ENCODE measurements at places on chromosomes 16 and 17. TPM values are rescaled to one million over a fixed set of nuclear protein-coding genes. Genes with fewer than 3 reads are reported as not detected.

The DNAH3 gene
- total RNA-seq = 0.09 TPM

DNA sequence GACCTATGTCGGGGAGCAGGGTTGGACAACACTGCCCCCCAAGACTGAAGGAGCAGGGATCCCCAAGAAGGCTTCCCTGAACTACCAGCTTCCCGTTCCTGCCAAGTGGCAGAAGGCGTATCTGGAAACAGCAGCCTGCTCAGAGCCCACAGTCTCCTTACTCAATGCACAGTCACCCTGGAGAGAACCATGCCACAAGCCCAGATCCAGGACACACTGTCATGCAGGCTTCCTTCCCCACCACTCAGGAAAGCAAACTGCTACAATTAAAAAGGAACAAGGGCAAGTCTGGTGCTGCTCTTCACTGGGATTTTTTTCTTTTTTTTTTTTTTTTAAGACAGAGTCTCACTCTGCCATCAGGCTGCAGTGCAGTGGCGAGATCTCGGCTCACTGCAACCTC lies 8.2 kb downstream of the WDR45B start:
- no peaks in the 10 kb centered on the region for H3K4me1 ChIP-seq
- H3K27me3 ChIP-seq = no peaks in the 10 kb centered on the region
- H3K4me3 ChIP-seq = no peak overlapping the region
- peaks cover 11% of the 10 kb centered on the region for H3K36me3 ChIP-seq
- H3K27ac ChIP-seq = no peak overlapping the region

The CIBAR2 gene
- not detected for total RNA-seq

The TOX3 gene
- 1.7 TPM for total RNA-seq

DNA sequence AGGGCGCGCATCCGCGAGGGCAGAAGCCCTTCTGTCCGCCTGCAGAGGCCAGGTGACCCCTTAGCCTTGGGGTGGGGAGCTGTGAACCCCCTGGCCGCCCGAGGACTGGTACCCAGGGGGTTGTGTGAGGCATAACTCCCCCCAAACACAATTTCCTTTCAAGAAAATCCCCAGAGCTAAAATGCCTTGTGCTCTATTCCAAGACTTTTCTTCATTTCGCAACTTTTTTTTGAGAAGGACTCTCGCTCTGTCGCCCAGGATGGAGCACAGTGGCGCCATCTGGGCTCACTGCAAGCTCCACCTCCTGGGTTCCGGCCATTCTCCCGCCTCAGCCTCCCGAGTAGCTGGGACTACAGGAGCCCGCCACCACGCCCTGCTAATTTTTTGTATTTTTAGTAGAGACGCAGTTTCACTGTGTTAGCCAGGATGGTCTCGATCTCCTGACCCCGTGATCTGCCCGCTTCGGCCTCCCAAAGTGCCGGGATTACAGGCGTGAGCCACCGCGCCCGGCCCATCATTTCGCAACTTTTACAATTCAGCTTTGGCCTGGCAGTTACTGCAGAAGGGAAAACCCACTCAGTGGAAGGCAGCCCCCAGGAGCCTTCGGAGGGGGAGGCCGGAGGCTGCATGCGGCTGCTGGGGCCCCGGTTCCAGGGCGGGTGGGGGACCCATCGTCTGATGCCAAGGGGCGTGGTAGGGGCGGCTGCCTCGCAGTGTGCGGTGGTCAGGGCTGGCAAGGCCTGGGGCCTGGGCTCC lies 963 bp upstream of the APRT start:
- H3K4me3 ChIP-seq = peak overlapping the region; percentile 62
- H3K36me3 ChIP-seq = no peaks in the 10 kb centered on the region
- no peak for DNase-seq

- DNase-seq = no peak
- H3K4me1 ChIP-seq = no peaks in the 10 kb centered on the region
- H3K4me3 ChIP-seq = no peak overlapping the region
- no peaks in the 10 kb centered on the region for H3K36me3 ChIP-seq
These were observed 8.2 kb upstream of the COL1A1 start for GRCh38 chr17:50209472-50210239.

GRCh38 chr17:28532050-28532960 lies 20.1 kb downstream of the UNC119 start:
- no peaks in the 10 kb centered on the region for H3K27me3 ChIP-seq
- no peaks in the 10 kb centered on the region for H3K36me3 ChIP-seq
- H3K4me3 ChIP-seq = no peak overlapping the region
- H3K4me1 ChIP-seq = peaks cover 9% of the 10 kb centered on the region

DNA sequence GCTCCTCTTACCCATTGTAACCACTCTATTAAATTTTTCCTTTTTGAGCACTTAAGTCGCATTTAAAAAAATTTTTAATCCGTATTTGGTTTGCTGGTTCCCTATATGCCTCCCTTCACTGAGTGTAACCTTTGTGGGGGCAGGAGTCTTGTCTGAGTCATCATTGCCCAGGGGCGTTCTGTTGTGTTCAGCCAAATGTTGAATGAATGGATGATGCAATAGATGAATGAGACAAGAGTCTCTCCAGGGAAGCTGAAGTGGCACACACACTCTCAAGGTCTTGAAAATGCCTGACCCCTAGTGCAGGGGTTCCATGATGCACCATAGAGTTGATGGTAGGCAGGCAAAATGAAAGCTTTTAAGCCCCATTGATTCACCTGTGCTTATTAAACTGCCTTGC lies 123.0 kb upstream of the RBFOX1 start:
- no peak overlapping the region for H3K27ac ChIP-seq
- no peak for DNase-seq
- H3K27me3 ChIP-seq = no peaks in the 10 kb centered on the region

GRCh38 chr17:79623786-79624717 lies 13.2 kb upstream of the RBFOX3 start:
- H3K27me3 ChIP-seq = no peaks in the 10 kb centered on the region
- H3K27ac ChIP-seq = no peak overlapping the region
- no peaks in the 10 kb centered on the region for H3K4me1 ChIP-seq
- no peak overlapping the region for H3K4me3 ChIP-seq

The SCNN1G gene
- 11.1 TPM for total RNA-seq

The MT1H gene
- 10.5 TPM for total RNA-seq

DNA sequence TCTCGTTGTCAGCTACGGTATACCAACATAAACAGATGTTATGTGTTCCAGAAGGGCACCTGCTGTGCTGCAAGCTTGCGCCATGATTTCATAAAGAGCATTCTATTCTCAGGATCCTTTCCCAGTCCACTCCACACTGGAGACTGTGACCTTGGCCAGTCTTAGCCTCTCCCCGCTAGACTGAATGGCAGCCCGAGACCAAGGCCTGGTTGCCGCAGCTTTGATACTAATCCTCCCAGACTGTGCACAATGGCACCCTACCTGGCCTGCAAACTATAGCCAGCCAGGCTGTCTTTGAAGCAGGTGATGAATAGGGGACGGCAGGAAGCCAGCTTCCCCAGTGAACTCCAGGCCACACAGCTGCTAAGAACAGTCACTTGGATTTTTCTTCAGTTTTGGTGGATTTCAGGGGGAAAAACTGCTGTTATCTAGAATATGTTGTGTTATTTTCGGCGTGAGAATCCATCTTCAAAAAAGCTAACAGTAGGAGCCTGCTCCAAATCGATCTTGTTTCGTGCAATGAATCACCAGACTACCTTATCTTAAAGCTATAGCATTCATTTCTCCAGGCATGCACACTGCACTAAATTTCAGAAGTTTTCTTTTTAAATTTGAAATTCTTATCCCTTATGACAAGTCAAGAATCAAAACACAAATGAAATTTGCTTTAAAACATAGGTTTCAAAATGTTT lies 289.0 kb downstream of the CEP112 start:
- DNase-seq = no peak
- H3K36me3 ChIP-seq = no peaks in the 10 kb centered on the region
- no peaks in the 10 kb centered on the region for H3K27me3 ChIP-seq
- no peak overlapping the region for H3K27ac ChIP-seq
- H3K4me1 ChIP-seq = no peaks in the 10 kb centered on the region

DNA sequence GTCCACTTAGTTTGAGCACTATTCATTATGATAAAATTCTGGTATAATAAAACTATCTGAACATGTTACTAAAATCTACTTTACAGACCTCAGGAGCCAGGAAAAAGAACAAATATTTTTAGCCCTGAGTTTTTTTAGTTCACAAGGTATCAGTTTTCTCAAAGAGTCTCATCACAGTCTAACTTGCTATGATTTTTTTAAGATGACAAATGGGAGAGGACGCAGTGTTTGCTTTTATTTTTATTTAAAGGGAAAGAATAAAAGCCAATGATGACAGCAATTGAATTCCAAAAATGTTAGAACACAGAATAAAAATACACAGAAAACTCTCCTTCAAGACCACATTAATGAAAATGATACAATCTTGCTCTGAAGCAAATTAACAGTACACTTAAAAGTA lies 7.4 kb downstream of the MED13 start:
- H3K27me3 ChIP-seq = no peaks in the 10 kb centered on the region
- no peaks in the 10 kb centered on the region for H3K36me3 ChIP-seq
- H3K4me3 ChIP-seq = no peak overlapping the region
- H3K4me1 ChIP-seq = no peaks in the 10 kb centered on the region
- H3K27ac ChIP-seq = no peak overlapping the region

The ARL17B gene
- total RNA-seq = 20.1 TPM

The ORMDL3 gene
- 91.6 TPM for total RNA-seq

DNA sequence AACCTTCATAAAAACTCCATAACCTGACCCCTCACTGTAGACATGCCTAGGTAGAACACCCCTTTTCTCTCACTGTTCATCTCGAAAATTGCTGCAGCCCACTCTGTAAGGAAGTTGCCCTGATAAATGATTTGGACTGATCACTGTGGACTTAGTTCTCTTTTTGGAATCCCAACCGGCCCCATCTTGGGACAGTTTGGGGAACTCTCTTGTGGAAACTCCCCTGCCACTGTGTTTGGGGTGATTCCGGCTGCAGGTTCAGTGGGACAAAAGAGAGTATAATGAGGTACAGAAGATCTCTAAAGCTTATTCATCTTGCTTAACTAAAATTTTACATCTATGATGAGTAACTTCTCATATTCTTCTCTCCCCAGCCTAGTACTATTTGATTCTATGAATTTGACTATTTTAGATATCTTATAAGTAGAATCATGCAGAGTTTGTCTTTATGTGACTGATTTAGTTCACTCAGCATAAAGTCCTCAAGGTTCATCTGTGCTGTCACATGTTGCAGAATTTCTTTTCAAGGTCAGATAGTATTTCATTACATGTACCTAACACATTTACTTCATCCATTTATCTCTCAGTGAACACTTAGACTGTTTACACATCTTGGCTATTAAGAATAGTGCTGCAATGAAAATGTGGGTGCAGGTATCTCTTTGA lies 84.9 kb downstream of the ABCA8 start:
- H3K27me3 ChIP-seq = no peaks in the 10 kb centered on the region
- no peak for DNase-seq
- H3K4me1 ChIP-seq = no peaks in the 10 kb centered on the region
- no peak overlapping the region for H3K4me3 ChIP-seq
- H3K36me3 ChIP-seq = no peaks in the 10 kb centered on the region
- no peak overlapping the region for H3K27ac ChIP-seq

The MED31 gene
- 8.3 TPM for total RNA-seq

DNA sequence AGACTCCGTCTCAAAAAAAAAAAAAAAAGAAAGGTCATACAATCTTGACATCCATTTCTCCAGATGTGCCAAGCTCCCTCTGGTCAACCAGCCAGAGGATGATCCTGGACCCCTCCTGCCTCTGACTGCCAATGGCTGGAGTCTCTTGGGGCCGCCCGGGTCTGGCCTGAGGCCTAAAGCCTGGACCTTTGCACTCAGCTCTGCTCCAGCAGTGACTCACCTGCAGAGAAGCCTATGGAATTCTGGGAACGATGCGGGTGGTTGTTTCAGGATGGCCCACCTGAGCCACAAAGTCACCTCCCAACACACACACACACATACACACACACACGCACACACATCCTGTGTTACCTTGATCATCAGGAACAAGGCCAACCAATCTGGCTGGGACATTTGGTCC lies 64.0 kb upstream of the DNAH17 start:
- H3K4me3 ChIP-seq = no peak overlapping the region
- no peak for DNase-seq
- H3K27ac ChIP-seq = no peak overlapping the region
- H3K27me3 ChIP-seq = no peaks in the 10 kb centered on the region
- H3K4me1 ChIP-seq = no peaks in the 10 kb centered on the region
- no peaks in the 10 kb centered on the region for H3K36me3 ChIP-seq

The SEC14L1 gene
- 175 TPM for total RNA-seq

DNA sequence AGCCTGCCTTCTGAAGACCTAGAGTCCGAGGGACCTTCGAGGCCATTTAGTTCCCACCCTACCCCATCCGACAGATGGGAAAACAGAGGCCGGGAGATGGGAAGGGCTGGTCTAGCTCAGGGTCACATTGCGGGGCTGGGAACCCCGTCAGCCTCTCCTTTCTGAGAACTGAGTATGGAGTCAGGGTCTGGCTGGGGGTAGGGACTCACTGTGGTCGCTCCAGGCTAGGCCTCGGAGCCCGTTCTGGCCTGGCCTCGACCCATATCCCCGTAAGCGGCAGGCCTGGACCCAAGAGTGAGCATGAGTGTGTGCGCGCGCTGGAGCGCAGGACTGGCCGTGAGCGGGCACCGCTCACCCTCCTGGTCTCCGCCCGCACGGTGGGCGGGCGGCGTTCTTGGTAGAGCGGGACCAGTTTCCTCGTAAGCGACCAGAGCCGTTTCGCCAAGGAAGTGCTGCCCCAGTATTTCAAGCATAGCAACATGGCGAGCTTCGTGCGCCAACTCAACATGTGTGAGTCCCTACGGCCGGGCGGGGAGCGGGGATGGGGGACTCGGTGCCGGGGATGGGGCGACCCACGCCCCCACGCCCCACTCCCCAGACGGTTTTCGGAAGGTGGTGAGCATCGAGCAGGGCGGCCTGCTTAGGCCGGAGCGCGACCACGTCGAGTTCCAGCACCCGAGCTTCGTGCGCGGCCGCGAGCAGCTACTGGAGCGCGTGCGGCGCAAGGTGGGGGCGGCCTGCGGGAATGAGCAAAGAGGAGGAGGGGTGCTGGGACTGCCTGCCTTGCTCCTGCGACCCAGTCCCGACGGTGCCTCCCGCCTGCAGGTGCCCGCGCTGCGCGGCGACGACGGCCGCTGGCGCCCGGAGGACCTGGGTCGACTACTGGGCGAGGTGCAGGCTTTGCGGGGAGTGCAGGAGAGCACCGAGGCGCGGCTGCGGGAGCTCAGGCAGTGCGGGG lies 855 bp downstream of the HSF4 start:
- no peaks in the 10 kb centered on the region for H3K27me3 ChIP-seq
- no peak for DNase-seq
- no peak overlapping the region for H3K4me3 ChIP-seq
- H3K27ac ChIP-seq = no peak overlapping the region
- H3K4me1 ChIP-seq = peaks cover 33% of the 10 kb centered on the region
- H3K36me3 ChIP-seq = no peaks in the 10 kb centered on the region

DNA sequence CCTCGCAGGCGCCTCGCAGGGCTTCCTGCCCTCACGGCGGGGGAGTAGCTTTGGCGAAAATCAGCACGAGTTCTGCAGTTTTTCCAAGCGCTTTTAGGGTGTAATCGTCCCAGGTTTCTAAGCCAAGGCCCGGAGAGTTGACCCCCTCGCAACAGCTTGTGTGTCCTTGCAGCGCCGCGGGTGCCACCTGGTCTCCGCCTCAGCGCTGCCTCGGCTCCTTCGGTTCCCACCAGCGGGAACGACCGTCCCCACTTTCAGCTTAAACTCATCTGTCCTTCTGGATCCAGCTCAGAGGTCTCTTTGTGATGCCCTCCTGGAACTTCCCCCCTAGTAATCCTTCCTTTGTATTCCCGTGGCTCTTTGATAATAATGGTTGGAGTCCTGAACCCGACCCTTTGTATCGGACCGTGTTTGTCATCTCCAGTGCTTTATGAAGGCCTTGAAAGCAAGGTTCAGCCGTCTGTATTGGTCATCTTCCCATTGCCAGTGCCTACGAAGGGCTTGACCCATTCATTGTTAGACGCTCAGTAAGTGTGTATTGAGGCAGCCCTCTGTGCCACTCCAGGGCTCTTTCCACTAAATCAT lies 858 bp upstream of the SMARCE1 start:
- peaks cover 4% of the 10 kb centered on the region for H3K4me1 ChIP-seq
- DNase-seq = peak; percentile 24
- H3K36me3 ChIP-seq = no peaks in the 10 kb centered on the region
- peak overlapping the region; percentile 68 for H3K4me3 ChIP-seq
- no peaks in the 10 kb centered on the region for H3K27me3 ChIP-seq

The MYO15A gene
- 0.32 TPM for total RNA-seq
